ENCODE measurements at places on chromosomes 16 and 17. TPM values are rescaled to one million over a fixed set of nuclear protein-coding genes. Genes with fewer than 3 reads are reported as not detected.

DNA sequence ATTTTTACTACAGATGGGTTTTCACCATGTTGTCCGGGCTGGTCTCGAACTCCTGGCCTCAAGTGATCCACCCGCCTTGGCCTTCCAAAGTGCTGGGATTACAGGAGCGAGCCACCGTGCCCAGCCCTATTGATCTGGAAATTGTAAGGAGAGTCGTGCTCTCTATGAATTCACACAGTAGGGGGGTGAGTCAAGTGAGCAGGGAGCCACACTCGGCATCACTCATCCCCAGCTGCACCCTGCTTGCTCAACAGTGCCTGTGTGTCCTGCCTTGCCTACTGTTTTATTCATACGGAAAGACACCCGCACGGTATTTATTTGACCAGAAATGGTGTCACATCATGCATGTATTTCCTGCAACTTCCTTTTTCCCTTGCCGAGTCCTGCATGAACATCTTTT, 157.2 kb upstream of the FOXF1 start:
- no peak for DNase-seq

The PRAC1 gene
- not detected for polyA plus RNA-seq

GRCh38 chr16:88777471-88778270, 7.3 kb downstream of the PIEZO1 start:
- DNase-seq = no peak

DNA sequence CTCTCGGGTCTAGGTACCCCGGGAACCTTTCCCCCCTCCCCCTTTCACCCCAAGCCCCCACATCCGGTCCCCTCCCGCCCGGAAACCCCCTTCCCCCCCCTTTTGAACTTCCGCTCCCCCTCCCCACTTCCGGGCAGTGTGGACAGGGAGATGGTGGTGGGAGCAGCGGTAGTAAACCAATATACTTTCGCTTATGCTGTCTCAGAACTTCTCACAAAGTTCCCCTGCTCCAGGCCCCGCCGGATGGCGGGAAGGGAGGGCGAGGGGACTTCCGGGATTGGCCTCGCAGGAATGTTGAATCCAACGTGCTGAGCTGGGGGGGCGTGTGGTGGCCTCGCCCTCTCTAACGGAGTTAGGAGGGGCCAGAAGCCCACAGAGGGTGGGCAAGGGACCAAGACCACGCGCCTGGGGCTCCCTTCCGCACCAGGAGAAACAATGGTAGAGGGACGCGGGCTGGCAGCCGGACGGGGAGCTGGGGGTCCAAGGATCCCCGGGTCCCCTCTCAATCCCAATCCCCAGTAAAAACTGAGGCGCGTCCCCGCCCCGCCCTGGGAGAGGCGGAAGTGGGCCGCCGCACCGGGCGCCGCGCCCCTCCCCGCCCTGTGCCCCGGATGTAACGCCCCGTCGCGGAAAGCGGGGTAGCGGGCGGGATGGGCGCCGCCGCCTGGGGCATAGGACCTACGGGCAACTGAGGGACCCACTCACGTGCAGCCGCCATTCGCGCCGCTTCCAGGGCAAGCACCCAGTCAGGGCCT, 742 bp downstream of the PFN1 start:
- no peak for DNase-seq

DNA sequence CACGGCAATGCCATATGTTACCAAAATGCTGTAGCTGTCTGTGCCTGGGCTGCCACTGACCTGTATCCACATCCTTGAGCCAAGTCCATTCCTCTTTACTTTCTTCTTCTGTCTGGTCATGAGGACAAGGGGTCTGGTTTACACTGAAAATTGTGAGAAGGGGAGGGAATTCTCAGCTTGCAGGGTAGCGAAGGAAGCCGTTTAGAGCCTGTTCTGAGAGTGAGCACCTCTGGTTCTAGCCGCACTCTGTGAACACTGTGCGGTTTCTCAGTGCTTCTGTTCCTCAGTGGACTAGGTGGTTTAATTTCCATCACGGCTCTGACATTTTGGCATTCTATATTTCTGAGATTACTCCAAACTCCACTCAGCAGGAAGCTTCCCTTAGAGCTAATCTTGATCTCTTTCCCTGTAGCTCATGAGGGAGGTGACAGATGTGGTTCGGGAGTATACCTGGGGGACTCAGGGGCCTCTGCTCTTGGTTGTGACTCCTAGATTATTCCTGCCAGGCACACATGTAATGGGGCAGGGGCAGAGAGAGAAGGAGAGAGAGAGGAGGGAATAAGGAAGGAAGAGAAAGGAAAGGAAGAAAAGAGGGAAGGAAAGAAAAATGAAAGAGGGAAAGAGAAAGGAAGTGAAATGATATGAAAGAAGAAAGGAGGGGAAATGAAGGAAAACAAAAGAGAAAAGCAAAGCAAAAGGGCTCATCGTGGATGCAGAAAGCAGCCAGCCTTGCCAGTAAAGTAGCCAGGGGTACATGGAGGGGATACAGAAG, 14.2 kb upstream of the TBX21 start:
- no peak for DNase-seq

The SERPINF2 gene
- 73.3 TPM for polyA plus RNA-seq

DNA sequence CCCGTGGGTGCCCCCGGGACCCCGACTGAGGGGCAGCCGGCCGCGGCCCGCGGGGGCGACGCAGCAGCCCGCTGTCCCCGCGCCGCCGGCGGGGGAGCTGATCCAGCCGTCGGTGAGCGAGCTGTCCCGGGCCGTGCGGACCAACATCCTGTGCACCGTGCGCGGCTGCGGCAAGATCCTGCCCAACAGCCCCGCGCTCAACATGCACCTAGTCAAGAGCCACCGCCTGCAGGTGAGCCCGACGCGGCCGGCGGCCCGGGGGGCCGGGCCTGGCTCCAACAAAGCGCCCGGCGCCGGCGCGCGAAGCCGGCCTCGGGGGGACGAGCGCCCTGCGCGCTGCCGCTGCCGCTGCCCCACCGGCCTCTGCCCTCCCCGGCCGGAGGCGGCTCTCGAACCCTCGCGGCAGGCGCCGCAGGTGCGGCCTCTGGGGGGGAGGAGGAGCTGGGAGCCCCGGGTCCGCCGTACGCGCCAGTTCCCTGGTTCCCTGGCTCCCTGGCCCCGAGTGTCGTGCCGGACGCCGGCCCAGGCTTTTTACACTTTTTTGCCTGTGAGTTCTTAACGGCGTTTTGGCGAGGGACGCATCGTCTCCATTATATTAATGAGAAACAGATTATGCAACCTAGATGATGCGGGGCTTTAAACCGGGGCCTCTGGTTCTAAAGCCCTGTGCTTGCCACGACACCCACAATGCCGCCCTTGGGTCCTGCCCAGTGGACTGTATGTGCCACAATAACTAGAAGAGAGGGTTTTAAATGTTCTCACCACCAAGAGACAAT, 521 bp downstream of the ATMIN start:
- DNase-seq = no peak

- DNase-seq = no peak
Measured at GRCh38 chr16:55571-56136, 2.0 kb downstream of the SNRNP25 start.

- DNase-seq = no peak
Measured at GRCh38 chr17:35103271-35103670, 16.4 kb downstream of the RAD51D start.

DNA sequence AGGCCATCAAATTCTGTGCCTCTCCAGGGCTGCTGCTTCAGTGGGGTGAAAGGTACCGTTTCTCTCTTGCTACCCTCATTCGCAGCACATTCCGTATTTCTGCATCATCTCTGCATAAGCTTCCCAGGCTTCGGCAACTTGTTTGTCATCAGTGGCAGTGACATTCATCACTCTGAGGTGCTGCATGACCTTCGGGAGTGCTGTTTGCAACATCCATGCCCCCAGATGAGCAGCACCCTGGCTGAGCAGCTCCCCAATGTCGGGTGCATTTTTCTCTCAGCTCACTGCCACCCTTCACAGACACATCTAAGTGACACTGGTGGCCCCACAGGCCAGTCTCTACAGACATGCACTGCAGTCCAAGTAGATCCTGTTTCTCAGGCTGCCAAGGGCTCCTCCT, 3.8 kb downstream of the CREBBP start:
- DNase-seq = no peak

GRCh38 chr16:10892782-10893318, 15.8 kb downstream of the CIITA start:
- no peak for DNase-seq

Data from right renal cortex interstitium (tissue), 3 donors.